Psoas muscle (tissue), 8 donors: ENCODE measurements at places on chromosomes 11 and 22.

- no peak for DNase-seq
These were observed 163.8 kb downstream of the BRD1 start for GRCh38 chr22:49663823-49664222.

GRCh38 chr22:20857247-20857643 lies 1.4 kb downstream of the PI4KA start:
- DNase-seq, result no peak

DNA sequence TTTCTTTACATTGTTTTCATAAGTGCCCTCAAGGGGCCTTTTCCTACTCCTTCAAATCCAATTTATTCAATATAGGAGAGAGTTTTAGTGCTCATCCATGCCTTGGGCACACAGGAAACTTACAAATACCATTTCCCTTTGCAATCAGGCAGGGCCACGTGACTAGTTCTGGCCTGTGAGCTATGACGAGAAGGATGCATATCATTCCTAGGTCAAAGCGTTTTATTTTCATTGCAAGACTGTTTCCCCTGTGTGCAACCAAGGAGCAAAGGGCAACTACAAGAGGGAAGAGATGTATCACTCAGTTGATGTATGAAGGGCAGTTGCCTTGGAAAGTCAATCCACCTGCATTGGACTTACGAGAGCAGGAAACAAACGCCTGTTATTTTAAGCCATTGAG lies 1.9 kb upstream of the TRAF6 start:
- no peak for DNase-seq

DNA sequence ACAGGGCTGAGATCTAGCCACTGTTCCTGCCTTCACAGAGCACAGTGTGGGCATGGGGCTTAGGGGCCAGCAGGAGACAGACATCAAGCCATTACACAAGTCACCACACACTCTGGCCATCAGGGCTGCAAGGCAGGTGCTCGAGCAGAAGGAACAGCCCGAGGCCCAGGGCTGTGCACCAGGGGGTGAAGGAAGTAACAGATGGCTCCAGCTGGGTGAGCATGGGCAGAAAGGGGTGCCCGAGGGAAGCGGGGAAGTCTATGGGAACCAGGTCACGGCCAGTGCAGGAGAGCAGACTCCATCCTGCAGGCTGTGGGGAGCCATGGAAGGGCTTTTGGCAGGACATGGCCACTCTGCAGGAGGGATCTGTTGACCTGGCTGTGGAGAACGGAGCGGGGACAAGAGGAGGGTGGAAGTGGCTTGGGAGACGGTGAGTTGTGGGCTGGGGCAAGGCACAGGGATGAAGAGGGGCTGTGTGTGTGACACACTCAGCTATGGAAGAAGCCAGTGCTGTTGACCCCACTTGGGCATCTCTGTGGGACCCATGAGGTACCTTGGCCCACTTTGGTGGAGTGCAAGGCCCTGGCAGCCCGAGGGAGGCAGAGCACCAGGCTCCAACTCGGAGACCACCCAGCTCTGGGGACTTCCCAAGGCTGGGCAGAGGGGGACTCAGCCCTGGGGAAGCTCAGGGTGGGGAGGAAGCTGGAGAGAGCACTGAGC lies 3.6 kb downstream of the C11orf68 start:
- DNase-seq, result no peak

DNA sequence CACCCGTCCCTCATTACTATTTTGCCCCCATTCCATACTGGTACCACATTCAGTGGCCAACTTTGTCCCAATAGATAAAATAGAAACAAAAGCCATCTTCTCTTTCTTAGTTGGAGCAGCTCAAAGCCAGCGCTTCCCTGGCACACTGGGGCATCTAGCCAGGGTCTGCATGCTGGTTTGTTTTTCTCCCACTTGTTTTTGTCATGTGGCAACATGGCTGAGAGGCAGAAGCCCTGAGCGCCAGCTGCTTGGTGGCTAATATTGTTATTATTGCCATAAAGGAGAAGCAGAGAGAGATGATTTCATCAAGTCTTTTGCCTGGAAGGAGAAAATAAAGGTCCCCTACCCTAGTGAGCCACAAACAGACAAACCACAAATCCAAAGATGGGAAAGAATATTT lies 48.4 kb upstream of the CRTAM start:
- no peak for DNase-seq

DNA sequence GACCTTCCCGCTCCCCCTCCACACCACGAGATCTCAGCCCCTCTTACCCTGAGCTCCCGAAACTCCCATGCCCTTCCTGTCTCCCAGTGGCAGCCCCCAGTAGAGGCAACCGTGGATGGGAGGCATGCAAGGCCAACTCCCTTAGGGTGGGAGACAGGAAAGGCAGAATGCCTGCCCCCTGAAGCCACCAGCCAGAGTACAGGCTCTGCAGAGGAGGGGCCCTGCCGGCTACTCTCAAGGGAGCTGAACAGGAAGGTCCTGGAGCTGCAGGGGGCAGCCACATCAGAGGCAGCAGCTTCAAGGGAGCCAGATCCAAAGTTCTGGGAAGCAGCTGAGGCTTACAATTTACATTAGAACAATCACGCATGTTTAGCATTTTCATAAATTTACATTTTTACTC lies 38.3 kb downstream of the PDE2A start:
- no peak for DNase-seq

- no peak for DNase-seq
These were observed 134.4 kb downstream of the NXPE2 start for GRCh38 chr11:114812733-114813132.

GRCh38 chr22:21873619-21874018 lies 6.2 kb upstream of the MAPK1 start:
- no peak for DNase-seq

- no peak for DNase-seq
These were observed 31.0 kb downstream of the FBLN1 start for GRCh38 chr22:45533703-45534102.

DNA sequence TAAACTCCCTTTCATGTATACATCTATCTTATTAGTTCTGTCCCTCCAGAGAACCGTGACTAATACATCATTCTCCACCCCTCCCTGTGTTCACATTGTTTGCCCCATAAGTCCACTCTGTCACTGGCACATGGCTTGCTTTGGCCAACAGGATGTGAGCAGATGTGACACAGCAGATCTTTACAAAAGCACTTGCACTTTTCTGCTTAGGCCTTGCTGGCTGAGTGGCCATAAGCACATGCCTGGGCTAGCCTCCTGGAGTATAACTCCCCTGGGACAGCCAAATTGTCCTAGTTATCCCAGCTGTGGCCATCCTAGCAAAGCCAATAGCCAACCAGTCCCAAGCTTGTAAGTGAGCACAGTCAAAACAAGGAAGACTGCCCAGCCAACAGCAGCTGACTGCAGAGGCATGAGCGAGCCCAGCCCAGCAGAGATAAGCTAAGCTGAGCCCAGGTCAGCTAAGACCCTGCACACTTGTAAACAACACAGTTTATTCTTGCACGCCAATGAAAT lies 9.7 kb upstream of the RCN1 start:
- DNase-seq, result no peak

DNA sequence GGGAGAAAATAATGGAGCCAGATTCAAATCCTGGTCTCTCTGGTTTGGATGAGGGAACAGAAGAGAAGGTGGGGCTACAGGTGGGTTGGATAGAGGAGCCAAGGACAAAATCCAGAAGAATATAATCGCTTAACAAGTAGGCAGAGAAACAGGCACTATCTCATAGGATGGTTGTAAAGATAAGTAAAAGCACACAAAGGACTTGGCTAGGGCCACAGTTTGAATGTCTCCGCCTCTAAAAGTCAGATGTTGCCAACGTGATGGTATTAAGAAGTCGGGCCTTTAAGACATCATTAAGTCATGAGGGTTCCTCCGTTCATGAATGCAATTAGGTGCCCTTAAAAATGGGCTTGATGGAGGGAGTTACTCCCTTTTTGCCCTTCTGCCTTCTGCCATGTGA lies 42.8 kb downstream of the SIK3 start:
- DNase-seq, result no peak

GRCh38 chr11:11468954-11469353 lies 115.9 kb upstream of the CSNK2A3 start:
- DNase-seq, result no peak

DNA sequence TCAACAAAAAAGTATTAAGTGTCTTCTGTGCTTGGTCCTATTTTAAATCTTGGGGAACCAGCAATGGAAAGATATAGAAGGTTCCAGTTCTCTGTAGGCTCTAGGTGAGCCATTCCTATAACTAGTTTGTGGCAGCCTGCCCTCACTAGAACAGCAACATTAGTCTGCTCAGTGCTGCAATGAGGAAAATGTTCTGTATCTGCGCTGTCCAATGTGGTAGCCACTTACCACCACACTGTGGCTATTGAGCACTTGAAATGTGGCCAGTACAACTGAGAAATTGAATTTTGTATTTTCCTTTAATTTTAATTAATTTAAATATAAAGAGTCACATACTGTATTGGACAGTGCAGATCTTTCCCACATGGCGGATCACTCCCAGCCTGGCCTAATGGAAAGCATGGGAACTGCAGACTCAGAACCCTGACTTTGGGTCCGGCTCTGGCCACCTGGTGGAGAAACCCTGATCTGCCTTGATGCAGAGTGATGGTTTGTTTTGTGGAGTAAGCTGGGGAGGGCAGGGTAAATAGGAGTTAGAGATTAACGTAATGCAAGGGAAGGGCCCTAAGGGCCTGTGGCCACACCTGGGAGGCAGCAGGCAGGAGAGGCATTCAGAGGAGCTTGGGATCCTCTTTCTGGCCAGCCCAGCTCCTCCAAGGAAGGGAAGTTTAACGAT lies 101.0 kb downstream of the ME3 start:
- no peak for DNase-seq

- no peak for DNase-seq
These were observed 909.0 kb downstream of the BRD1 start for GRCh38 chr22:48918585-48919186.

GRCh38 chr11:7749456-7749855 lies 43.2 kb upstream of the OVCH2 start:
- no peak for DNase-seq

- DNase-seq, result no peak
These were observed 4.9 kb downstream of the CADM1 start for GRCh38 chr11:115499241-115499799.

GRCh38 chr11:115324581-115325432 lies 179.4 kb downstream of the CADM1 start:
- no peak for DNase-seq

DNA sequence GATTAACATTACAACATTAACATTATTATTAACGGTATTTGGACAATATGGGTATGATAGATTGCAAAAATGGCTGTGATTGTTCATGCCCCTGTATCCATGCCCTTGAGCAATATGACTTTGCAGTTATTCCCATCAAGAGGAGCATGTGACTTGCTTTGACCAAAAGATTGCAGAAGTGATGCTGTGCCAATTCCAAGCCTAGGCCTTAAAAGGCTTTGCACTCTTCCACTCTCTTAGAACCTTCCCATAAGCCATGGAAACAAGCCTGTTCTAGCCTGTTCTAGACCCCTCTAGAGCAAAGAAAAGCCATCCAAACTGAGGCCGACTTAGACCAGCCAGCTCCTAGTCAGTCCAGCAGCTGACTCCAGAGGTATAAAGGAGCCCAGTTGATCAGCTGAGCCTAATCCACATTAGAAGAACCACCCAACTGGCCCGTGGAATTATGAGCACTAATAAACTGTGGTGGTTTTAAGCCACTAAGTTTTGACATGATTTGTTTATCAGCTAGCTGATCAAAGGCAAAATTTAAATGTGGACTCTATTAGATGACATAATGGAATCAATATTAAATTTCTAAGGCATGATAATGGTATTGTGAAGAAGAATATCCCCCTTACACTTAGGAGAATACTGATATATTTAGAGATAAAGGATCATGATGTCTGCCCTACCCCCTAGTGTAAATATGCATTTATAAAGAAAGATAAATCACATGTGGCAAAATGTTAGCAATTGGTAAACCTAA lies 28.6 kb downstream of the RAB30 start:
- DNase-seq, result no peak

DNA sequence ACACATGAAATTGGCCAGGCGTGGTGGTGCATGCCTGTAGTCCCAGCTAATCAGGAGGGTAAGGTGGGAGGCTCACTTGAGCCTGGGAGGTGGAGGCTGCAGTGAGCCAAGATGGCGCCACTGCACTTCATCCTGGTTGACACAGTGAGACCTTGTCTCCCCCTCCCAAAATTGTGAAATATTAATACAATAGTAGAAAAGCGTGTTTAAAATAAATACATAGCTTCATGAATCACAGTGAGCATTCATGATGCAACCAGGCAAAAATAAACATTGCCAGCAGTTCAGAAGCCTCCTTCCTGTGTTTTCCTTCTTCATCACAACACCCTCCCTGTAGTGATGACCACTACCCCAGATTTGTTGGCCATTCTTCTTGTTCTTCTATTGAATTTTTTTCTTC lies 4.3 kb upstream of the TEAD1 start:
- no peak for DNase-seq

DNA sequence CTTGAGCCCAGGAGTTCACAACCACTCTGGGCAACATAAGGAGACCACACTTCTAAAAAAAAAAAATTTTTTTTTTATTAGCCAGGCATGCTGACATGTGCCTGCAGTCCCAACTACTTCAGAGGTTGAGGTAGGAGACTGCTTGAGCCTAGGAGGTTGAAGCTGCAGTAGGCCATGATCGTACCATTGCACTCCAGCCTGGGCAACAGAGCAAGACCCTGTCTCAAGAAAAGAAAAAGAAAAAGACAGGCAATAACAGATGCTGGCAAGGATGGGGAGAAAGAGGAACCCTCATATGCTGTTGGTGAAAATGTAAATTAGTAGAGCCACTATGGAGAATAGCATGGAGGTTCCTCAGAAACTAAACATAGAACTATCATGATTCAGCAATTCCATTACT lies 64.8 kb downstream of the PAK1 start:
- DNase-seq, result no peak

GRCh38 chr11:68037411-68038225 lies 1.2 kb upstream of the TCIRG1 start:
- DNase-seq, result no peak

DNA sequence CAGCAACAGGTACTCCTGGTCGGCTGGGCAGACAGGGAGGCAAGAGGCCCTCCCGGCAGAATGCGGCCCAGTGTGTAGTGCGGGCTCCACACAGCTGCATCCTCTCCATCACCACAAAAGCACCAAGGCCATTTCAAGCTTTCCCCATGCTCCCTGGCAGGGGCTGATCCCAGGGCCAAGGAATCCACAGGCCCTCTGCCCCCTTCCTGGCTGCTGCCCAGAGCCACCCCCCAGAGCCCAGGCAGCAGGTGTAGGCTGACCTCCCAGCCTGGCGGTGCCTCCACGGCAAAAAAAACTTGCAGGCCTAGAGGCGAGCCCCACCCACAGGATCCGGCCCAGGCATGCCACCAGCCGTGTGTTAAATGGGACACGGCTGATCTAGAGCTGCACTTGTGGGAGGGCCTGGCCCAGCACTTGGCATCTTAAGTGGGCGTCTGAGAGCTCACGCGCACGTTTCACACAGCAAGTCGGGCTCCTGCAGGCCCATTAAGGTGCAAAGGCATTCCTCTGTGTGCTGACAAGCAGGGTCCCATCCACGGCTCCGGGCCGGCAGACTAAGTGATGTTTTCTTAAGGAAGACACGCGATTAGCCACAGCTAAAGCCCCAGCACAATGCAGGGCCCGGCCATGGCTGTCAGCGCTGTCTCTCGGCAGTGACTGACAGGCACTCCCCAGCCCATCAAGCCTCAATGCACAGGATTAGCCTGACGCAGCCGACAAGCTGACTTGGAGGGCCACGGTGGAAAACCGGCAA lies 19.8 kb upstream of the GNB1L start:
- peak; percentile 47 for DNase-seq
